ENCODE measurements at places on chromosomes 13 and 19. TPM values are rescaled to one million over a fixed set of nuclear protein-coding genes. Genes with fewer than 3 reads are reported as not detected.

DNA sequence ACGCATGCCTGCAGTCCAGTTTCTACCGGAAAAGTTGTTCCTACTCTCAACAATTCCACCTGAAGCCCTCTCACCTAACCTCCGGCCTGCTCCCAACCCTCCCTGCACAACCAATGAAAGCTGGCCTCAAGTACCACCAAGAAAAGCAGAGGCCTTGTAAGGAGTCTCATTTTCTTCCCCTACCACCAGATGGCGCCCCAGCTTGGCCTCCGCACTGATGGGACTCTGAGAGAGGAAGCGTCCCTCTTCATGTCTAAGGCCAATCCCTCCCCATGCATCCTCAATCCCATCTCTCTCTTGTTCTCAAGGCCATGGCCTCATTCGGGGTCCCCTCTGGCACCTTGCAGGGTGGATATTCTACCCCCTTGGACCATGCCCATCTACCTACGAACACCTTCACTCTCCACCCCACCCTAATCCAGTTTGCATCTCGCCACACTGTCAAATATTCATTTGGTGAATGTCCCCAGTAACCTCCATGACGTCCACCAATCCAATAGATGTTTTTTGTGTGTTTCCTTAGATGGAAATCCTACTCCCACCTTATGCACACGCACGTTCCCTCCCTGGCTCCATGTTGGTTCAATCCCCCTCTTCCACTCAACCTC lies 412.8 kb downstream of the ZNF536 start:
- peak; percentile 56 for DNase-seq

- no peak for DNase-seq
Measured at GRCh38 chr13:101881593-101881992, 429.1 kb downstream of the ITGBL1 start.

DNA sequence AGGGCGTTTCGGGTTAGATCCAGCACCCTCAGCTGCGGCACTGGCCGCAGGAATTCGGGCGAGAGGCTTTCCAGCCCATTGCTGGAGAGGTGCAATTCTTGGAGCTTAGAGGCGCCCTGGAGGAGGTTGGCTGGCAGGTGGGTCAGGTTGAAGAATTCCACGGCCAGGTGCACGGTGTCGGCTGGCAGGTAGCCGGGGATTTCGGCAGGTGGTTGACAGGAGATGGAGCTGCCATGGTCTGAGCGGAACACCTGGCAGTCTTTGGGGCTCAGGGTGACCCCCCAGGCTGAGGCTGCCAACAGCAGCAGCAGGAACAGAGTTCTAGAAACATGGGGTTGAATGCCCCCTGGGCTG lies 1.3 kb downstream of the LRG1 start:
- DNase-seq = no peak

DNA sequence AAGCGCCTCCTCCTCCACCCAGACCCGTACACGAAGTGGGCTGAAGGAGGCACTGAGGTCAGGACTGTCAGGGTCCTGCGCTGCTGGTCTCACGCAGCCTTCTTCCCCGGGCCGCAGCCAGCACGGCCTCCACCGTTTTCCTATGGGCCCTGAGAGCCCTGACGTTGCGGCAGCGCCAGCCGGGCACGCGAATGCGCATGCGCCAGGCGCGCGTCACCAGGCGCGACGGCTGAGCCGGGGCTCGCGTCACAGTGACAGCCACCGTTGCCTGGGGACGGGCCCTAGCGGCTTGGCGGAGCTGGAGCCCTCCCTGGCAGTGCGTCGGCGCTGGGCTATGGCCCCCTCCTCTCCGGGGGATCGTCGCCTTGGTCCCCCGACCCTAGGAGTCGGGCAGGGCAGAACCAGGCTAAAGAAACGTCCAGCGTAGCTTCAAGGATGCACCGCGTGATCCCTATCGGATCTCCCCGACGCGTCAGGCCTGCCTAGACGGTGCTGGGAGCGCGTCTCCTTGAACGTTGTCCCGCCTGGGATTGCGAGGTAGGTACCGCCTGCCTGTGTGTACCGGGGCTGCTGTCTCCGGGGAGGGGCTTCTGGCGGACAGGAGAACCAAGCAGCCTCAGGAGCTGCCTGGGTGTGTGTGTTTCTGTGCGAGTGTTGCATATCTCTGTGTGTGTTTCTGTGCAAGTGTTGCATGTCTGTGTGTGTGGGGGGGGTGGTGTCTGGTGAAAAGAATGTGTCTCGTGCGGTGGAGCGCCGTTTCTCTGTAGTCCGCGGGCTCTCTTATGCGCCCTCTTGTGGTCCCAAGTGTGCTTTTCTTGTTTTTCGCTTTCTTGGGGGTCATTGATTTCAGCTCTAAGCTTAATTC lies 43.2 kb downstream of the ZNF571 start:
- DNase-seq = no peak

GRCh38 chr19:7931221-7932061 lies 5.5 kb upstream of the CTXN1 start:
- no peak for DNase-seq

- DNase-seq = no peak
Measured at GRCh38 chr13:101626925-101627555, 174.6 kb downstream of the ITGBL1 start.

DNA sequence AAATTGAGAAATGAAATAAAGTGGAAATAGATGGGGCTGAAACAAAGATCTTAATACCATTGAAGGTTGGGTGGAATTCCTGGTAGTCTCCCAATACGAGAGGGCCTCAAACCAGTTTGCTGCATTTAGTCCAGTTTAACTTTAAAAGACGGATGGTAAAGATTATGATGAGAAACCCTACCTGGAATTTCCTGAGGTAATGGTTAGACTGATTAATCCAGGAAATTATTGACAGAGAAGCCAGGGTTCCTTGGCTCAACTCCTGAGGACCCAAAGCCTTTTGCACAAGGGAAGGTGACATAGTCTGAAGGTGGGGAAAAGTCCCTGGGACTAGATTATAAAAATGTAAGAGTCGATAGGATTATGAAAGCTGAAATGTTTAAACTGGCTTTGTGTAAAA lies 133.2 kb upstream of the SLITRK5 start:
- no peak for DNase-seq

The APOC4 gene
- total RNA-seq = not detected

The KLF1 gene
- total RNA-seq = not detected

The MPND gene
- 34.6 TPM for total RNA-seq

All from dorsolateral prefrontal cortex (tissue), 122 donors.